ENCODE measurements at places on chromosomes 1 and 21. TPM values are rescaled to one million over a fixed set of nuclear protein-coding genes. Genes with fewer than 3 reads are reported as not detected.

DNA sequence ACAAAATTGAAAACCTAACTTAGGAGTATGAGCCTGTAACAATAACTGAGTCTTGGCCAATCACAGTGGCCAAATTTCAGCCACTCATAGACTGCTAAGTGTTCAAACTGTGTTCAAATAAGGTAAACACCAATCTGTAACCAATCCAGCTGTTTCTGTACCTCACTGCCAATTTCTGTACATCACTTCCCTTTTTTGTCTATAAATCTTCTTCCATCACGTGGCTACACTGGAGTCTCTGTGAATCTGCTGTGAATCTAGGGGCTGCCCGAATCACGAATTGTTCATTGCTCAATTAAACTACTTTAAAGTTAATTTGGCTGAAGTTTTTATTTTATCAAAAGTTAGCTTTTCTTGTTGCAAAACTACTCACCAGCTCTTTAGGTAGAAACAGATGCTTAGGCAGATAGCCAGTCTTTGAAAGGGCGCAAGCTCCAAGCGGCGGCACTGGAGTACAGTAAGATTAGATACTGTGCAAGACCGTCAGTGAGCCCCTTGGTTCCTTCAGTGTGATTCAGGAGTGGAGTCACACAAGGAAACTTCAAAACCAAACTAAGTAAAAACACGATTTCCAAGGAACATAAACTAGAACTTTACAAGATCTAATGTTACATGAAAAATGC is 43.2 kb upstream of the ADGRL2 start:
- DNase-seq = no peak

BEST4 gene
- 0.13 TPM for total RNA-seq

LYST gene
- 19.6 TPM for total RNA-seq

GRCh38 chr1:71222668-71223067 is 141.8 kb upstream of the ZRANB2 start:
- DNase-seq = peak; percentile 38

DNA sequence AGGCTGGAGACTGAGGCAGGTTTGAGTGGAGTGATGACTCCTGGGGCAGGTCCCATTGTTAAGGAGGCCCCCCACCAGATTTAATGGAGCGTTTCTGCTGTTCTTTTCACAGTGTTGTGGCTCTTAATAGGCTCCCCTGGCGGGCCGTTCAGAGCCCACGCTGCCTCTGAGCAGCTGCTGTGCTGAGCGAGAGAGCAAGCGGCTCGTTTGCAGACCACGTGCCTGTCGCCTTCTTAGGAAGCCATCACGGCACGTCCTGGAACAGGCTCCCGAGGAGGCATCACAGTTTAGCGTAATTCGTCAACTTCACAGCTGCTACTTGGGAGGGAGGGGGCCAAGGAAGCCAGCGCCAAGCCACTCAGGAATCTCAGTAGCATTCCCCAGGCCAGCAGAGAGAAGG is 70.5 kb upstream of the CTTNBP2NL start:
- no peak for DNase-seq

- no peak for DNase-seq
Observed at GRCh38 chr1:212242288-212242984, 42.8 kb upstream of the PPP2R5A start.

DNA sequence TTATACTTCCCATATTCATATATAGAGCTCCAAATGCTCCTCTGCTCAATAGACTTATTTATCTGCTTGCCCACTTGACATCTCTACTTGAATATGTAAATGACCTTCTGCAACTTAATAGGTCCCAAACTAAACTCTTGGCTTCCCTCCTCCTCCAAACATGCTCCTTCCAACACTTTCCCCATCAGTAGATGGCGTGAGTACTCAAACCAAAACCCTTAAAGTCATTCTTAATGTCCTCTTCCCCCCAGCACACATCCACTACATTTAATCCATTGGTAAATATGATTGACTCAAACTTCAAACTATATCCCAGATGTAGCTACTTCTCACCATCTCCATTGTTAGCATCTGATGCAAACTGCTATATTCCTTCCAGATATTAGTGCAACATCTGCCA is 48.5 kb upstream of the PBX1 start:
- DNase-seq = peak; percentile 10

DNA sequence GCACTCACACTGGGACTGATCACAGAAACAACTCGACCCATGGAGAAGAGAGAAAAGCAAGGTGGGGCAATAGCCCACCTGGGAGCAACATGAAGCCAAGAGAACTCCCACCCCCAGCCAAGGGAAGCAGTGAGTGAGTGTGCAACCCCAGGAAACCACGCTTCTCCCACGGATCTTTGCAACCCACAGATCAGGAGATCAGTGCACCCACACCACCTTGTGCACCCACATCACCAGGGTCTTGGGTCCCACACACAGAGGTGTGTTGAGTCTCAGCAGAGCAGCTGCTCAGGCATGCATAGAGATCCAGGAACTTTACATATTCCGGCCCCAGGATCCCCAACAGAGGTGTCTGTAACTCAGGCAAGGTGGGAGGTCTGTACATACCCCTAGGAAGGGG is 17.2 kb upstream of the PRDX6 start:
- DNase-seq = no peak

DNA sequence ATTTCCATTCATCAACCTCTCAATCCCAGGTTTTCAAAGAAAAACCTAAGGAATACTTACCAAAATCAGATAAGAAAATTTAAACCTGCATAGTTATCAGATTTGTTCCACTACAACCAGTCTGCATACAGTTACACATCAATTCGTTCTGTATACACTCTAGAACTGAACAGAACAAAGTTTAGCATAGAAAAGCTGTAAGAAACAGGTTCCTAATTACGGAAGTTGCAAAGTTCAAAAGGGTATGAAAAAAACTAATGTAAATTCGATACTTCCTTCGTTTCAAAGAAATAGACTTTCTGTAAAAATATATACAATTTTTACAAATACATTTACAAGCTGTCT is 3.1 kb downstream of the MCL1 start:
- DNase-seq = no peak

GBP6 gene
- 67.2 TPM for total RNA-seq

RRP1 gene
- total RNA-seq = 34.5 TPM

GRCh38 chr1:229894532-229894931 is 172.5 kb upstream of the GALNT2 start:
- DNase-seq = peak; percentile 40

- DNase-seq = peak; percentile 22
Observed at GRCh38 chr1:112557385-112557784, 48.6 kb downstream of the WNT2B start.

MCOLN2 gene
- total RNA-seq = 0.64 TPM

DNA sequence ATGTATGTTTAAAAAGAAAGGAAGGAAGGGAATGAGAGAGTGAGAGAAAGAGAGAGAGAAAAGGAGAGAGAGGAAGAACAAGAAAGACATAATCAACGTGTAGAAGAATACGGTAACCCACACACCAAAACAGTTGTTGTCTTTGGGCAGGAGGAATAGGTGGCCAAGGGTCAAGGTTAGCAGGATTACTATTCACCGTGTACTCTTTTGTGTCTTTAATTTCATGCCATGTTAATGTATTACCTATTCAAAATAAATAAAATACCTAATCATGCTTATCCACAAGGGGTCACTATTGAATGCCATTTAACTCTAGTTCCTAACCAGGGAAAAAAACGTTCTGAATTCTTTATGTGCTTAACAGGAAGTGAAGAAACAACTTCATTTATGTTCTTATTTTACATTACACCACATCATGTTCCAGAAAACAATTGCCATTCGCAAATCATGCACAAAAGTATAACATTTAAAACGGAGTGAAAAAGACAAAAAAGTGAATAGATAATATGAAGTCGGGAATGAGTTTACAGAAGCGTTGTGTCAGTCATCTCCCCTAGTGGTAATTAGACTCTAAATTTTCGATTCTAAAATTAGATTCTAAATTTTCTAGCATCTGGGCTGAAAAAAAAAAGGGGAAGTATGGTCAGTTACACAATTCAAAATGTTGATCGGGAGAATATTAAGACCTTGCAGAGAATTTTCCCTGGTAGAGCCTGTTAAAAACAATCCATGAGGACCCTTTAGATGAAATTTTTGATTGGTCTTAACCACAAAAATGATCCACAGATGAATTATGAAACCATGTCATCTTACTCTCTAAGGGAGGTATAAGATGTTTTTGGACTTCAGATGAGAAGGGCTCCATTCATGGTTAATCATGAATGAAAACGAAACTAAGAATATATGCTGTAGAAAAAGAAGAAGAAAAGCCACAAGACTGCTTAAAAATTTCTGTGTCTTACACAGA is 700 bp upstream of the KMO start:
- DNase-seq = peak; percentile 79

DNA sequence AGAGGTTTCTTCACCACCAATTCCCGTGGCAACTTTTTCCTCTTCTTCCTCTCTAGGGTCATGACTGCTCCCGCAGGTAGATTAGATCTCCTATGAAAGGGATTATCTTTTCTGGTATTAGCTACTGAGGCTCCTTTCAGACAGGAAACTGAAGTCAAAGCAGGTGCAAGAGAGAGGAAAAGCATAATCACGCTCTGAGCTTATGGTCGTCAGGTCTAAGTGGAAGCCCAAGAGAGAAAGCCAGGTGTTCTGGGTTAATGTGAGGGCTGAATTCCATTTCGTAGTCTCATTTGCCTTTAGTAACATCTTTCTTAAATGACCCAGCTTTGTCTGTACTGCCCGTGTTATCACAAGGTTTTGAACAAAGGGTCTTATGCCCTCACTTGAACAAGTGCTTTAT is 8.3 kb upstream of the MAP3K21 start:
- DNase-seq = no peak

SLAMF9 gene
- 16.6 TPM for total RNA-seq

GRCh38 chr1:92884195-92884594 is 52.4 kb downstream of the RPL5 start:
- DNase-seq = no peak

S100A7 gene
- 0.38 TPM for total RNA-seq

- DNase-seq = no peak
Observed at GRCh38 chr1:24536391-24536840, 19.5 kb upstream of the NCMAP start.

GRCh38 chr1:11685210-11685752 is 4.3 kb upstream of the MAD2L2 start:
- no peak for DNase-seq

DNA sequence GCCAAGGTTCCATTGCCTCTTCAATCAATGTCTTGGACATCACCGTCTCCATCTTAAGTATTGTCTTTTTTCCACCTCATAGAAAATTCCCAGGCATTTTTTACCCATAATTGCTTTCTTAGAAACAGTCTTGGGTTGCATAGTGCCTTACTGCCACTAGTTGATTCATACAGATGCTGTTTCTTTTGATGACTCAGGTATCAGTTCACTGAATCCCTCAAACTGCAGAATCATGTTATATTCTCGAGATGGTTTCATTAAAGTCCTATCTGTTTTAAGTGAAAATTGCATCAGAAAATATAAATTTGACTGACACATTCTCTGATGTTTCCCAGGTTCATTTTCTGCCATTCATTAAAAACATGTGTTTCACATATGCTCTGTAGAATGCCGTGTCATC is 1489.1 kb downstream of the BRINP3 start:
- no peak for DNase-seq

SELP gene
- not detected for total RNA-seq

DNA sequence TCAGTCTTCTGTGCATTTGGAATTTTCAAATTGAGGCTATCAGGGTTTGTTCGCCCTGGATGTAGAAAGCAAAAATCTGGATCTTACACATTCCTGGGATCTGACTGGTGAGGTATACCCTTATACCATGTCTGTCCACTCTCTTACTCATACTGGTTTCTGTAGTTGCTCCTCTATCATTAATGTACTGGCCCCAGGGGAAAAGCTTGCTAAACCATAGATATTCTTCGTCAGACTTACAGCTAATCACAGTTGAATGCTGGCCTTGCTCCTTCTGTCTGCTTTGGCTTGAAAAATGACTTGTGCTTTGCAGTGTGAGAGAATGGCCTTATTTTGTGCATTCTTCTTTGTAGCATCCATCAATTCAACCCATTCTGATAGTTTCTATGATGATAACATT is 30.5 kb downstream of the TBCE start:
- DNase-seq = peak; percentile 96

DNA sequence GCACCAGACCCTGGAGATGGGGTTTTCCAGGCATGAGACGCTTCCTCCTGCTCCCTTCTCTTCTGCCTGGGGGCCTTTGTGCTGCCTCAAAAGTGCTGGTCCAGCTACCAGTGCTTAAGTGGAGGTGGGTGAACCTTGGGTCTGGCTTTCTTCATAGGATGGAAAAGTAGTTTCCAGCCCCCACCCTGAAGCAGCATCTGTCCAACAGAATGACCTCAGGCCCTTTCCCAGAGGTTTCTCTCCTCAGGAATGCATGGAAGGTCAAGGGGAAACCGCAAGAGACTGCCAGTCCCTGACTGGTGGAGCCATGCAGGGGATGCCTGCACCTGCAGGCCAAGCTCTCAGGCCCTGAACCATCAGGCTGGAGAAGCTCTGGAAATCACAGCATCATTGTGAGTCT is 63.8 kb downstream of the HMGB4 start:
- no peak for DNase-seq

- DNase-seq = no peak
Observed at GRCh38 chr1:207904391-207904790, 6.5 kb downstream of the CD34 start.

AQP10 gene
- 0.13 TPM for total RNA-seq

DNA sequence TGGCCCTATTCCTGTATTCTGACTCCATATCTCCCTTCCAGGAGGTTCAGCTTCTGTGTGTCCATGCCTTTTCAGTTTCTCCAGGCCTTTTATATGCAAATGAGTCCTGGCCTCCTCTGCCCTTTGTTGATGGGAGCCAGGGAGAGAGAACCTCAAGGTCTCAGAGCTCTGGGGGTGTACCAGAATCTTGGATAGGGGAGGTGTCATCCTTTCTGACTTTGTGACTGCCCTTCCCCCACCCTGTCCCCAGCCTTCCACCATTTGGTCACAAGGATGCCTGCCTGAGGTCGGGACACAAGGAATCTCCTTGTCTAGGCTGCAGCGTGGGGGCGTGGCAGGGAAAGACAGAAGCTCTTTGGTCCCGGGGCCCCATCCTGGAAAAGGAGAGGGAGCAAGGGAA is 18.6 kb downstream of the LURAP1 start:
- DNase-seq = no peak

DNA sequence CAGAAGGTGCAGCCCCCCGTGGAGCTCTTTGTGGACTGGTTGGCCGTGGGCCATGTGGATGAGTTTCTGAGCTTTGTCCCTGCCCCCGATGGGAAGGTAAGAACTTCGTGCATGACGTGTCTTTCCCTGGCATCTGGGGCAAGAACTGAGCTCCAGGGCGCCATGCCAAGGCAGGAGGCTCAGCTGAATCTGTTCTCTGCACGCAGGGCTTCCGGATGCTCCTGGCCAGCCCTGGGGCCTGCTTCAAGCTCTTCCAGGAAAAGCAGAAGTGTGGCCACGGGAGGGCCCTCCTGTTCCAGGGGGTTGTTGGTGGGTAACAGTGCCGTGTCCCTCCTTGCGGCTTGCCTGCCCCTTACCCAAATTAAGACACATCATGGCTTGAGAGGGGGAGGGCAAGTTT is 27.7 kb downstream of the PADI3 start:
- peak; percentile 78 for DNase-seq

All from bronchial epithelial cell (primary cell).